ENCODE measurements at places on chromosomes 7 and 10.
A peak's percentile ranks its signal among the peaks of the same experiment; 100 is the strongest.

DNA sequence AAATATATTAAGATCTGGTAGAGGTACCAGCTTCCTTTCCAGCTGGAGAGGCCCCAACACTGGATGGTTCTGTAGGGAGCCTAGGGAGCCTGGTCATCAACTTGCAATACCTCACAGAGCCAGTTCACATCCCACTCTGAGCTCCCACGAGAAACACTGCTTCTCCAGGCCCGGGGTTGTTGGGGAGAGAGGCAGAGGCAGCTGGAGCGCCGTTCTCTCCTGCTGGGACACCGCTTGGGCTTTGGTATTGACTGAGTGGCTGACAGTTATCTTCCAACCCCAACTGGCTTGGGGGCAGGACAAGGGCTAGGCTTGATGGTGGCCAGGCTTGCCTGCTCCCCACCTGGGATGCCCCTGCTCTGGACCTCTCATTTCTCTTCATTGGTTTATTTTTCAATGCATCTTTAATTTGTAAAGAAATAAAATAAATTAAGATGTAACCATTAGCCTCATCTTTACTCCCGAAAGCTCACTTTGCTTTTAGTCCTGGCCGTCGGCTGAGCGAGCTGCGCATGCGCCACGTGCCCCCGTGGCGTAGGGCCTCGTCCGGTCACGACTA is 10.0 kb upstream of the CHCHD1 start:
- no peak for DNase-seq

- no peak for DNase-seq
Measured at GRCh38 chr10:63528084-63528744, 7.0 kb downstream of the REEP3 start.

DNA sequence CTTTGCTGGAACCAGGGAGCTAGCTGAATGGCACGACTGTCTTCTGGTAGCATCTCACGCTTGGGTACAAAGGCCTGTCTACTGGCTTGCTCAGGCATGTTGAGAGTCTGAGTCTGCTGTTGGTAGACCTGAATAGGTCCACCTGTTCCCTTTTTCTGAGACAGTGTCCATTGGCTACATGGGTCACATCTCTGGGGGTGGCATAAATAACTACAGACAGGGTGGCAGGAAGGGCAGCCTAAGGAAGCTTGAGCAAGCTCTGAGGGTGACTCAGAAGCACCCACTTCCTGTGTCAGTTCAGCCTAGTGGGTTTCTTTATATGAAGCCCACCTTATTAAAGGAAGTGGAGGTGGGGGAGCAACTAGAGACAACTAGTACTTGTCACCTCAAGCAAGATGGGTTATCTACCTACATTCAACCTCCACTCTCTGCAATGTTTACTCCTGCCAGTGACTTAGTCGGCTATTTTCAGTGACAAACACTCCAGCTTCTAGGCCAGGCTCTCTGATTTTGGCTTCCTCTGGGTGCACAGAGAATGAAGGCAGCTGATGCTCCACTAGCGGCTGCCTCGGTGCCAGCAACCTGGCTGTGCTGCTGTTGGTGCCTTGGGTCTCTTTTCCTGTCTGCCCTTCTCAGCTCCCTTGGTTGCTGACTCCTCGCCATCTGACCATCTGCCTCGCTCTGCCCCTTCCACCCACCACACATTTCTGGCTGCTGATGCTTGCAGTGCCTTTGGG is 5.7 kb upstream of the ZYX start:
- DNase-seq: no peak

DNA sequence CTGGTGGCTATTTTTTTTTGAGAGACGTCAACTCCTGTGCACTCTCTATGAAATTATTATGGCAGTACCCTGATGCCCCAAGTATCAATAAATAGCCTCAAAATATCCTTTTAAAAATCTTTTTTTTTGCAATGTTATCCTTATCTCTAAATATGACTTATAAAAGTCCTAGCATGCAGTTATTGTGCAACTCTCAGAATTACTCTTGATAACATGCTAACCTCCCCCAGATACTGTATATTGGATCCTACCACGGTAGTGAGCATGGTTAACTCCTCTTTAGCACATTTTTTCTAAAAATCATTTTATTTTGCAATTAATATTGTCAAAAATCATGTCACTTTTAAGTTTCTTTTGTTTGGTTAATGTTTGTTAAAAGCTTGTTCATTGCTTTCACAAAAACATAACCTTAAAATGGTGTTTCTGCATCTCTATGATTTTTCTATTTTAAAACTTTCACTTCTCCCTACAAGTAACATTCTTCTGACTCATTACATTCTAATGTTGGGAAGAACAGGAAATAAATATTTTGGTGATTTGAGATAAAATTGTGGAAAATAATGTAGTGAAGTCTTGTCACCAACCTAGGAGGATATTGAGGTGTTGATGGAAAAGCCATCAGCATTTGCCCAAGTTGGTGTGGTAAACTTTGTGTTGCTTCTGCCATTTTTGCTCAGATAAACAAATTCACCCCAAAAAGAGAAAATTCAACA is 42.1 kb upstream of the ADRA2A start:
- DNase-seq: no peak

DNA sequence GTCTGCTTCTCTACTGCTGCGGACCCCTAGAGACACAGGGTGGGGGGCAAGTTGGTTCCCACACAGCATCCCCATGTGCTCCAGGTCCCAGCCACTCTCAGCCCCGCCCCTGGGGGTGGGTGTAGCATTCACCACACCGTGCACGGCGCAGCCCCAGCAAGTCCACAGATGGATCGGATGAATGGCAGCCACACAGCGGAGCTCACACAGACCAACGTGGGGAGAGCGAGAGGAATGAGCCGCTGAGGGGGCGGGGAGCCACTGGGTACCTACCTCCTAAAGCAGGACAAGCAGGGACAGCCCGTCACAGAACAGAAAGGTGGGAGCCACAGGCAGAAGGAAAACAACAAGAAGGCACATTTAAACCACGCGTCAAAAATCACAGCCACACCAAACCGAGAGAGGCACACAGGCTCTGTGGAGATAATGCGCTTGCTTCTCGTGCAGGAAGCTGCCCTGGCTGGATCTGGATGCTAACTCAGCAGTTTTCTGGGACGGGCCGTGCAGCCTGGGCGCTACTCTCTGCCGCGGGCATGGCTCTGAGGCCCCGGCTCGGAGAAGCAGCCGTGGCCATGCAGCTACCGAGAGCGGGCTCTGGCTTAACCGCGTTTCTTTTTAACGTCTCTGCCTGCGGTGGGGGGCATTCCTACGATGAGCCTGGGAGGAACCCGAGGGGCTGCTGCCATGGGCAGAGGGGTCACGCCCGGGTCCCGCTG is 102.5 kb downstream of the CYTH3 start:
- DNase-seq: no peak

DNA sequence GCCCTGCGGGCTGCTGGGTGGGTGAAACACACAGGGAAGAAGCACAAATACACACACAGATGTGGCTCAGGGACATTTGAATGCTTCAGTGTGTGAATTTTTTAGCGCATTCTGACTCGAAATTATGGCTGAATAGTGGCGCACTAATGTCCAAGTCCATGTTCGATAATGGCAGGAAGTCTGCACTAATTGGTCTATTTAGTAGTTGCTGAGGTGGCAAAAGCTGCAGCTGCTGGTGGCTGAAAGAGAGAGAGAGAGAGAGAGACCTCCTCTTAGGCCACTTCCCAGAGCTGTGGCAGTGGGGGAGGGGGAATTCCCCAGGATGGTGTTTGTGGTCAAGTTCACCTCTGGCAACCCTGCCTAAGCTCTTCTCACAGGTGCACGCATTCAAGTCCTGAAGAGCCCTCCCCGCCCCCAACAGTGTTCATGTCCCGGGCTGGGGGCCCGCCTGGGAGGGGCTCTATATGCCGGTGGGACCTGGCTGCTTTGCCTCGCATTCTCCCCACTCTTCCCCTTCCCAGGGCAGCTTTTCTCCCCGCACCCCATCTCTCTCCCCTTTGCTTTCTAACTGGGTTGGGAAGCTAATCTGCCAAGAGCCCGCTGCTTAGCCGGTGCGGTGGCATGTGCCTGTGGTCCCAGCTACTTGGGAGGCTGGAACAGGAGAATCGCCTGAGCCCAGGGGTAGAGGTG is 6.0 kb upstream of the MNX1 start:
- DNase-seq: peak; percentile 26

- no peak for DNase-seq
Measured at GRCh38 chr7:151028948-151029501, 775 bp downstream of the ABCB8 start.

DNA sequence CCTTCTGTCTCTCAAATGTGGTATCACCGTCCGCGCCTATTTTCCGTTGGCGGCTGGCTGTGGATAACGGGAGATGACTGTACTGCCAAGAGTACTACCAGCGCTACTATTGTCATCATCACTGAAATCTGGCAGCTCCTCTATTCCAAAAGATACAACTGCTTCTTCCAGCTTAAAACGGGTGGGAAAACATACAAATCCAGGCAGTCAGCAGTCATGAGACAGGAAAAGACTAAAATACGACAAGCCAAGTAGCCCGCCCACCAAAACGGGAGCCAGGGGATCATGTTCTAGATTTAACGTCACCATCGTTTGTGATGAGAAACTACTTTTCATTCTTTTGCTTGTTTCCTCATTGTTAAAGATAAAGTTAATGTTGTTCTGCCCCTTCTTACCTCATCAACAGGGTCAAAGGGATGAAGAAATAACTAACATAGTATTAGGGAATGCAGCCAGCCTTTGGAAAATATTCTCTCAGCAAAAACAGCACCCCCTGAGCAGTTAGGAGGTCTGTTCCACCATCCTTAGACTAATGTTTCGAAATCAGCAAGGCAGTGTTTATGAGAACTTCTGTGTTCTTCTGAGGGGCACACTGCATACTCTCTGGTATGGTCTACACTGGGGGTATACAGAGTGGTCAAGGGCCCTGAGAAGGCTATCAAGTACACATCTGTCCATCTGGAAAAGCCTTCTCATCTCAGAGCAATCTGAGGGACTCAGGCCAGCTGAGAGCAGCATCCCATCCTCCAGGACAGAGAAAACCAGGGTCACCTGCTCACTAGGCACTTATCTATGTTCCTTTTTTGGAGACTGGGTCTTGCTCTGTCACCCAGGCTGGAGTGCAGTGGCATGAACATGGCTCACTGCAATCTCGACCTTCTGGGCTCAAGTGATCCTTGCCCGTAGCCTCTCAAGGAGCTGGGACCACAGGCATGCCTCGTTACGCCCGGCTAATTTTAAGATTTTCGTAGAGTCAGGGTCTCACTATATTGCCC is 47.5 kb downstream of the GNA12 start:
- DNase-seq: no peak

All from Caco-2 (cell line).